Bronchus fibroblast of lung (primary cell): ENCODE measurements at places on chromosomes 16 and 17. TPM values are rescaled to one million over a fixed set of nuclear protein-coding genes. Genes with fewer than 3 reads are reported as not detected.

The MT1F gene
- 0.15 TPM in 1 of 2 replicates, not detected in the other for total RNA-seq

The TACO1 gene
- 26.7 and 30.2 TPM in 2 replicates for total RNA-seq

The TBC1D28 gene
- not detected in 2 replicates for total RNA-seq

The TSNAXIP1 gene
- total RNA-seq: 0.17 and 1.2 TPM in 2 replicates

The CD300E gene
- not detected in 2 replicates for total RNA-seq

The CDRT15 gene
- total RNA-seq: not detected in 2 replicates

The SCIMP gene
- not detected in 2 replicates for total RNA-seq

The FLYWCH2 gene
- 72.8 and 91.0 TPM in 2 replicates for total RNA-seq

The RNF135 gene
- 15.1 and 15.9 TPM in 2 replicates for total RNA-seq

The FOXJ1 gene
- under 0.01 and 0.17 TPM in 2 replicates for total RNA-seq

The SDF2 gene
- total RNA-seq: 46.9 and 55.2 TPM in 2 replicates

The PRSS22 gene
- total RNA-seq: not detected in 2 replicates

The ABCC12 gene
- 0.17 TPM in 1 of 2 replicates, not detected in the other for total RNA-seq

The ZG16B gene
- total RNA-seq: 0.45 and 1.0 TPM in 2 replicates

The MYL11 gene
- total RNA-seq: not detected in 2 replicates
